ENCODE measurements at places on chromosomes 5 and 9.

GRCh38 chr5:35890021-35891020 lies 33.6 kb downstream of the IL7R start:
- DNase-seq: no peak

GRCh38 chr9:75000835-75001234 lies 27.3 kb downstream of the CARNMT1 start:
- peak; percentile 13 for DNase-seq

DNA sequence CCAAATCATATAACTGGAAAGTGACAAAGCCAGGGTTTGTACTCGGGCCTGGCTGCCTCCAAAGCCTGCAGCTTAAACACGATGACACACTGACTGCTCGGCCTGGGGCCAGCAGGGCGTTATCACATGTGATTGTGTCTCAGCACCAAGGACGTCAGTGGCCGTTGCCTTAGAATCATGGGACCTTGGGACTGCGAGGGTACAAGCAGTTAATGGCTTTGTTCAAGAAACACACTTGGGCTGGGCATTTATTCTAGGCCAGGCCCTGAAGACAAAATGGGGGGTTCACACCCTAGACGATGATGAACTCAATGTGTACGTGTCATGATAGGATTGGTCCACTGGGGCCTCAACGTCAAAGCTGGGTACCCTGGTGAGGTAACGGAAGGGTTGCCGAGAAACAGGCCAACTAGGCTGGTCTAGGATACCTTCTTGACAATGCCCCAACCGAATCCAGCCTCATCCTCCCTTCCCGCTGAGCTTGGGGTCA lies 13.0 kb downstream of the SH3PXD2B start:
- no peak for DNase-seq

- no peak for DNase-seq
Observed at GRCh38 chr5:172707285-172708182, 63.5 kb downstream of the DUSP1 start.

DNA sequence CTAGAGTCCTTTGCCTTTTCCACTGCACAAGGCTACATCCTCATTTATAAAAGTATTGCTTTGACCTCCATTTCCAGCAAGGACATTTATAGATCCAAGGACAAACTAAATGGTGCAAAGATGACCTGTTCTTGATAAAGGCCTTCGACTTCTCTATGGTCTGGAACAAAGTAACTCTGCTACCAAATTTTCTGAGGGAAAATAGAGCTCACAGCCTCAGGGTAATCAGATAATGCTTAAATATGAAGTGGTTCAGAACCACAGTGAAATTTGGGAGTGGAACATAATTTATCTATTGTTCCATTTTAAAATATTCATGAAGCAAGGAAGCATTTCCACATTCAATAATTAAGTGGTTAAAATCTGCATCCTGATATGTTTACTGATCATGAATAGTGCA lies 137.5 kb downstream of the TTLL11 start:
- no peak for DNase-seq

- DNase-seq: no peak
Observed at GRCh38 chr9:134895908-134896833, 15.6 kb downstream of the FCN2 start.

DNA sequence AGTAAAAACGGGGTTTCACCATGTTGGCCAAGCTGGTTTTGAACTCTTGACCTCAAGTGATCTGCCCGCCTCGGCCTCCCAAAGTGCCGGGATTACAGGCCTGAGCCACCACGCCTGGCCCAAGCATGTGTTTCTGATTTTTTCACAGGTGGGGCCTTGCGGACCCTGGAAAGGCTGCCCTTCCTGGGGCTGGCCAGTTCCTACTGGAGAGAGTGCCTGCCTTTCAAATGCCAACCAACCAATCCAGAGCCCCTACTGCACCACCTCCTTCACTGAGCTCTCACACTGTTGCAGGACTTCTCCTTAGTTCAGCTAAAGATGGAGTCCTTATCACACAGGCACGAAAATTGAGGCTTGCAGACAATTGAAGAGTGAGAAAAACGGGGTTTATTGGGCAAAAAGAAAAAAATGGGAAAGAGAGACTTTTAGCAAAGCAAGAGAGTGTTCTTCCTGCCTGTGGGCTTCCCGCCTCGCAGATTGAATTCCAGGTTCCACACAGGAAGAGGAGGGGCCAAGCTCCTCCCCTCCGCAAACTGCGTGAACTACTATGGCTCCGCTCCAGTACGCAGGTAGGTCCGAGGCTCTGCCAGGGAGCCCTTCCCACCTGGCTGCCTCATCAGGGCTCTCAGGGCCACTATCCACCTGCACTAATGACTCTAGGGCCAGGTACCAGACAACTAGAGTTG lies 8.3 kb upstream of the CMBL start:
- DNase-seq: no peak

GRCh38 chr9:24359046-24359445 lies 186.7 kb downstream of the IZUMO3 start:
- no peak for DNase-seq

DNA sequence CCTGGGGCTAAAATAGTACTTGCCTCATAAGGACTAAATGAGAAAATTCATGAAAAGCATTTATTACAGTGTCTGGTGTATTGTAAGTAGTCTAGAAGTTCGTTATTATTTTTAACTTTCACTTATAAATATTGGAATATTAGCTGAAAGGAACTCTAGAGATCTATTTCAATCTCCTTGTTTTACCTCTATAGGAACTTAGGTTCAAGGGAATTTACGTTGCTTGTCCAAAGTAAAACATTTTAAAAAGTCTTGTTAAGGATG lies 55.5 kb downstream of the GARNL3 start:
- no peak for DNase-seq

DNA sequence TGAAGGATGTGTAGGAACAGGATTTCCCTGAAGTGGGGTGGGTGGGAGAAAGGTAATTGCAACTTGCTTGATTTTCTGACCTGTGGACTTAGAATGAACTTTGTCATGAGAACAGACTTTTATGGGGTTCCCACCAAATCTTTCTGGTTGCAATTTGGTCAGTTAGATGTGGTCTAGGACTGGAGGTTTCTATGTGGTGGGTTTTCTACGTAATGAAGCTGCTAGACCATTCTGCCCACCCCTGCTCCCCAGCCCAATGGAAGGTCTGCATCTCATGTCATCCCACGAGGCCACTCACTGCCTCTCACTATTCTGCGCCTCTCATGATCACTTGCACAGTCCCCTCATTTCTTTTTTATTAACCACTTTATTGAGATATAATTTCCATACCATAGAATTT lies 37.9 kb upstream of the GZMA start:
- no peak for DNase-seq

DNA sequence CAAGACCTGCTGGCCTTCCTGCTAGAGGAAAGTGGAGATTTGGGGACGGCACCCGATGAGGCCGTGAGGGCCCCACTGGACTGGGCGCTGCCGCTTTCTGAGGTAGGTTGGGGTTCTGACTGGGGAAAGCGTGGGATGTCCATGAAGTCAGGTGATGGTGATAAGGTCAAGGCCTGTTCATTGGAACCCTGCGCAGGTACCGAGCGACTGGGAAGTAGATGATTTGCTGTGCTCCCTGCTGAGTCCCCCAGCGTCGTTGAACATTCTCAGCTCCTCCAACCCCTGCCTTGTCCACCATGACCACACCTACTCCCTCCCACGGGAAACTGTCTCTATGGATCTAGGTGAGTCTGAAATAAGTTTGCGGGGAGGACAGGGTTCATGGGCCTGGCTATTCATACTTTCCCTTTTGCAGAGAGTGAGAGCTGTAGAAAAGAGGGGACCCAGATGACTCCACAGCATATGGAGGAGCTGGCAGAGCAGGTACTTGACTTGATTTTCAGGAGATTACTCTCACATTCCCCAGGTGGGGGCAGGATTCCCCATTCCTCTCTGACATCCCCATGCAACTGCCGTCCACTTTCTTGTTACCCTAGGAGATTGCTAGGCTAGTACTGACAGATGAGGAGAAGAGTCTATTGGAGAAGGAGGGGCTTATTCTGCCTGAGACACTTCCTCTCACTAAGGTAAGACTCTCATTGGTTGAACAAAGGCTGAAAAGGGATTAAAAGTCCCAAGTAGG lies 505 bp downstream of the CREB3 start:
- peak; percentile 57 for DNase-seq

DNA sequence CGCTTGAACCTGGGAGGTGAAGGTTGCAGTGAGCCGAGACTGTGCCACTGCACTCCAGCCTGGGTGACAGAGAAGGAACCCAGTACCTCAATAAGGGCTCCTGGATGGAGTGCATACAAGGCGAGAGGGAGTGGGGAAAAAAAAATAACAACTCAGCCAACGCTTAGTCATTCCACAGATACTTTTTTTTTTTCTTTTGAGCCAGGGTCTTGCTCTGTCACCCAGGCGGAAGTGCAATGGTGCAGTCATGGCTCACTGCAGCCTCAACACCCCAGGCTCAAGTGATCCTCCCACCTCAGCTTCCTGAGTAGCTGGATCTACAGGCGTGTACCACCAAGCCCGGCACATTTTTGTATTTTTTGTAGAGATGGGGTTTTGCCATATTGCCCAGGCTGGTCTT lies 59.5 kb upstream of the GGTA1 start:
- no peak for DNase-seq

GRCh38 chr9:16704116-16705110 lies 166.1 kb downstream of the BNC2 start:
- DNase-seq: no peak

- DNase-seq: peak; percentile 68
Observed at GRCh38 chr9:121156263-121156731, 45.4 kb downstream of the RAB14 start.

DNA sequence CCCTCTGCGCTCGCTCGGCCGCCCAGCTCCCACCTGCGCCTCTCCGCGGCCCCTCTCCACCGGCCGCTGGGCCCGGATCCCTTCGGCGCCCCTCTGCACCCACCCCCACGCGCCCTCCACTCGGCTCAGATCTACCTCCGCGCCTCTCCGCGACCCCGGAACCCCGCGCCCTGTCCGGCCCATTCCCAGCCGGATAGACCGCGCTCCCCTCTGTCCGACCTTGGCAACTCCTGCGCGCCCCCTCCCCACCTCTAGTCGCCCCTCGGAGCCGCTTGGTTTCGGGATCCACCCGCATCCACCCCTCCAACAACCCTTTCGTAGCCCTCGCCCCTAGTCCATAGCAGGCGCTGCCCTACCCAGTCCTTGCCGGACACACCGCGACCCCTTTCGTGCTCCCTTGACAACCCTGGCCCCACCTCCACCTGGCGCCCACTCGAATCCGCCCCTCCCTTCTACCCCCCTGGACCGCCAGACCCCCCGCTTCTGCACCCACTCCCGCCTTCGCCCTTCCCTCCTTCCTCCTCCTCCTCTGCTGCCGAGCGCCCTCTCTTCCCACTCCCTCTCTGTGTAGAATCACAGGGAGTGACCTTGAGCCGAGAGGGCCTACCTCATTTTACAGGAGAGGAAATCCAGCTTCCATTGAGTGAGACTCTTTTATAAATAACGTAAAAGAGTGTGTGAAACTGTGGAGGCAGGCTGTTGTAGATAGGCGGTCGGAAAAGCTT lies 525 bp upstream of the AK3 start:
- DNase-seq: peak; percentile 26

DNA sequence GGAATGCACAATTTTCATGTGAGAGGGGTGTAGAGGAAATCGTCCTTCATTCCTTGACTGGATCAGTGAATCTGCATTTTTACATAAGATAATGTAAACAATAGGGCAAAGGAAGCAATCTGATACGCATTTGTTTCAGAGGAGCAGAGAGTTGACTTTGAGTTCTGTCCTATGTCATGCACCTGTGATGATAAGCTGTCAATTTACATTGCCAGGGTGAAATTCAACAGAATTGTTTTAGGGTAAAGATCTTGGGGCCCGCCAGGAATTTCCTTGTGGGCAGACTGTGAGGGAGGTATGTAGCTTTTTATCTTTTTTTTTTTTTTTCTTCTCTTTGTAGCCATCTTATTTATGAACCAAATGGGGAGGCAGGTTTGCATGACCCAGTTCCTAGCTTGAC lies 58.3 kb upstream of the LARP1 start:
- DNase-seq: no peak

GRCh38 chr5:119274030-119274766 lies 81.6 kb upstream of the TNFAIP8 start:
- no peak for DNase-seq

DNA sequence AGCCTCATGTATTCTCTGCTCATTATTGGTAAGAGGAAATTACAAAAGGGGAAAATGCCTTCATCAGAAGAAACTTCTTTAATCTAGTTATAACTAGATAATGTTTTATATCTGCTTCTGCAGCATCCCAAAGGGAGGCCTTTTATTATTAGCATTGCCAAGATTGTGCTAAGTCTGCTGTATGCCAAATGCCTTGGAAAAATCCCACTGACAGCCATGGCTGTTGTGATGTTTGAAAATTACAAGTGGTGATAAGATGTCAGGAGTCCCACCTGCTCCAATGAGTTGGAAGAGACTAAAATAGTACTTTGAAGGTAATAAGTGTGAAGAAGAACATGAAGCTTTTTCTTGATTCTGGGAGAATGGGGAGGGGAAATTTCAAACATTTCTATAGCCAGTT lies 345.0 kb downstream of the GABRB2 start:
- no peak for DNase-seq

GRCh38 chr9:82255481-82256176 lies 267.1 kb downstream of the SPATA31D1 start:
- no peak for DNase-seq

DNA sequence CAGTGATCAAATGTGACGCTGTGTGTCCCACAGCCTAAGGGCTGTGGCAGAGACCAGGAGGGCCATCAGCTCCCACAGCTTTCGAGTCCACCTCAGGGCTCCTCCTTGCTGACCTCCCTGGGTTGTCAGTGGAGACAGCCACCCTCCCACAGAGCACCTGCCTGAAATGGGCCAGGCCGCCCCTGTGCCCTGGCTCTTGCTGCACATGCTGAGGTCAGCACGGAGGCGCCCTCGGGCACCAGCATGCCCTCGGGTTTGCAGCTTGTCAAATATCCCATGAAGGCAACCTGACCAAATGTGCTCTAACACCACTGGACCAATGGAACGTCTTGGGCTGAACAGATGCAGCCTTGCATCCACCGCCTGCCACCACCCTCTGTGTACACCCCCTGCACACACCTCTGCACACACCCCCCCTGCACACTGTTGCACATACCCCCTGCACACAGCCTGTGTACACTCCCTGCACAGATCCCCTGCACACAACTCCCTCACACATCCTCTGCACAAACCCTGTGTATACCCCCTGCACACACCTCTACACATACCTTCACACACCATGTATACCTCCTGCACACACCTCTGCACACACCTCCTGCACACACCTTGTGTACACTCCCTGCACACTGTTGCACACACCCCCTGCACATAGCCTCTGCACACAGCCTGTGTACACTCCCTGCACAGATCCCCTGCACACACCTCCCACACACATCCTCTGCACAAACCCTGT lies 2.0 kb upstream of the CEP72 start:
- no peak for DNase-seq

DNA sequence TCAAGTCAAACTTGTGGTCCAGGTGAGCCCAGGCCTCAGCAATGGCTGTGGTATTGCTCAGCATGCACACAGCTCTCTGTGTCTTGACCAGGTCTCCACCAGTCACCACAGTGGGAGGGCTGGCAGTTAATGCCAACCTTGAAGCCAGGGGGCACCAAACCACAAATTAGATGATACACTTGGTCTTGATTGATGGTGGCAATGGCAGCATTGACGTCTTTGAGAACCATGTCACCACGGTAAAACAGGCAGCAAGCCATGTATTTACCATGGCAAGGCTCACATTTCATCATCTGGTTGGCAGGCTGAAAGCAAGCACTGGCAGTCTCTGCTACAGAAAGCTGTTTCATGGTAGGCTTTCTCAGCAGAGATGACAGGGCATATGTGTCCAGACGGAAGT lies 40.0 kb downstream of the NIM1K start:
- no peak for DNase-seq

- no peak for DNase-seq
Observed at GRCh38 chr5:167657016-167657415, 634.4 kb upstream of the WWC1 start.

- peak; percentile 34 for DNase-seq
Observed at GRCh38 chr9:19998823-19999455, 210.1 kb upstream of the SLC24A2 start.

Measured in GM20000 (cell line).